ENCODE measurements at places on chromosomes 2 and 18.

DNA sequence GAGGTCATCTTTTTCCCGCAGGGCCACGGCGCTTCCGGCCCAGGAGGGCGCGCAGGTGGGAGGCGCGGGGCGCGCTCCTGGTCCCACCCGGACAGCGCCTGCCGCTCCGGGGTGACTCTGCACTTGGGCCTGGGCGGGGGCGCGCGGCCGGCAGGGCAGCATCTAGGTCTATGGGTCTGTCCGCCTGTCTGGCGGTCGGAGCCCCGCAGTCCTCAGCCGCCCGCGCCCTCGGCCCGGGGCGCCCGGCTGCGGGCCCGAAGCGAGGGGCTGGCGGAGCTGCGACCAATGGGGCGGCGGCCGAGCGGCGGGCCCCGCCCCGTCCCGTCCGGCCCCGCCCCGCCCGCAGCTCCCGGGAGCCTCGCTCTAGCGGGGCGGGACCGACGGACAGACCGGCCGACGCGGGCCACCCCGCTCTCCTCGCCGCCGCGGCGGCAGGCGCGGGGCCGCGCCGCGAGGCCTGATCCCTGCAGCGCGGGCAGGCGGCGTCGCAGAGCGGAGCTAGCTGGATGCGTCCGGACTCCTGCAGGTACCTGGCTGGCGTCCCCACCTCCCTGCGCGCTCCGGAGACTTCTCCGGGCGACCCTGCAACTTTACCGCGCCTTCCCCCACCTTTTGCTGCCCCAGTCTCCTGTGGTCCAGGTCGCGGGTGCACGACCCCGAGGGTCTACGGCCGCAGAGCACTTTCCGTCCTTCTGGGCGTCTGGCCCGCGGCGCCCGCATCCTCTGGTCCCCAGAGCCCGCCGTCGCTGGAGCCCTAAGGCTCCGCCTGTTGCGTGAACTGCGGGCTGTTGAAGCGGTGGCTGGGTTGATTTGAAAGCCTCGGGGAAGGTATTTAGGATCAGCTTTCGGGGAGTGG is at the start of gene KCNS3:
Gene KCNS3, plus strand, starts transcription at position 387 of the 856 bp plus-strand sequence. CDS start 52,342 bp downstream, outside the sequence.
- no peak for DNase-seq

- DNase-seq = no peak
Observed at GRCh38 chr2:172251231-172251630, 148.5 kb upstream of the DLX2 start.

DNA sequence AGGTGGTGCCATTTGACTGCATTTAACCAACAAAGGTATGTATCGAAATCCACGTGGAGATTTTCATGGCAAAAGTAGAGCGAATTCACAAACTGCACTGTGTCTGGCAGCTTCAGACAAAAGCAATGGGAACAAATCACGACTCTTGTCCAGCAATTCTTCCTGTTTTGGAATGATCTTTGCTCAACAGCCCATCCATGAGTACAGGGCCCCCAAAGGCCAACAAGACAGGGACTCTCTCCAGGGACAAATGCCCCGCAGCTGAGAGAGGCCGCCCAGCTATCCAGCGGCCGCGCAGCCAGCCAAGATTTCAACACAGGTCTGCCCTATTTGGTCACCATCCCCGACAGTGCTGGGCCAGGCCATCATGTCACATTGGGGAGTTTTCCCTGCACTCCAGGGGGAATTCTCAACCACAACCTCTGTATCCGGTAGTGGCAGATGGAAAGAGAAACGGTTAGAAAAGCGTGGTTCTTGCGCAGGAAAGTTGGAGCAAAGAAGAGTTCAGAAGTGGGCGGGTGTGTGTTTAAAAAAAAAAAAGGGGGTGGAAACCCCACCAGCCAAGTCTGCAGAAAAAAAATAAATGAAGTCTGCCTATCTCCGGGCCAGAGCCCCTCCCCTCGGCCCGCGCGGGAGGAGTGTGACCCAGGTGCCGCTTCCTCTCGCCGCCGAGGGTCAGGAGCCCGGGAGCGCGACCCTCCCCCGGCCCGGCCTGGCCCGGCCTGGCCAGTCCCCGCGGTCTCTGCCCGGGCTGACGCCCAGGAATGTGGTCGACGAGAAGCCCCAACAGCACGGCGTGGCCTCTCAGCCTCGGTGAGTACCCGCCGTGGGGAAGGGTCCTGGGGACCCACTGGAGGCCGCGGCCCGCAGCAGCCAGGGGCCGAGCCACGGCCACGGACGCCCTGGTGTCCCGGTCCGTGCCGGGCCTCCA is at the start of gene GYPC:
Gene GYPC, plus strand, starts transcription at position 659 of the 931 bp plus-strand sequence. Its CDS starts 106 bp downstream, at position 765.
- DNase-seq = no peak

GRCh38 chr18:21741312-21741561 is 645 bp downstream of the MIB1 start:
- no peak for DNase-seq

DNA sequence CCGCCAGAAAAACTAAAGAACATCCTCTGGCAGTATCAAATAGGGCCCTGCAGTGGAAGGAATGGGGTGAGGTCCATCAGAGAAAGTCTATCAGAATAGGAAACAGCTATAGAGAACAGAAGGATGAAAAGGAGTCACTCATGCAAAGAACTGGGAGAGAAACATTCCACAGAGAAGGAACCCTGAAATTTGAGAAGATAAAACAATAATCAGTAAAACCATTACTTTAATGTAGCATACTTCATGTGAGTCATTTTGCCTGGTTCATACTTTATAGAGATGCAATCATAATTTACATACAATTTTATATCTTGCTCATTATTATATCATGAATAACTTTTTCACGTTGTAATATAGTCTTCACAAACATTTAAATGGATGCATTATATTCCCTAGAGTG is 402.2 kb downstream of the NCKAP5 start:
- DNase-seq = no peak

GRCh38 chr18:8662560-8663255 is 42.6 kb upstream of the MTCL1 start:
- peak; percentile 87 for DNase-seq

DNA sequence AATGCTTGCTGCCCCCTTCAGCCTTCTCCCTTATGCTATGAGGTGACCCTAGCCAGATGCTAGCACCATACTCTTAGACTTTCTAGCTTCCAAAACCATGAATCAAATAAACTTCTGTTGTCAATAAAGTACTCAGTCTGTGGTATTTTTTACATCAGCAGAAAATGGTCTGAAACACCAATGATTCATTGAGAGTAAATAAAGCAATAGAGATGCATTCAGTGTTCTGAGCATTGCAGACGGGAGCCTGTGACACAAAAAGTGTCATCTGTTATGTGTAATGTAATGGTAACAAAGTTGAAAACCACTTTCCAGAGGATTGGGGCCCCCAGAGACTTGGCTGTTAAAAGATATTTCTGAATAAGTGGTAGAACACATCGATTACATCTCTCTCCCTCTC is 758.0 kb upstream of the NRXN1 start:
- DNase-seq = no peak

- no peak for DNase-seq
Observed at GRCh38 chr18:25621144-25621543, 269.2 kb upstream of the ZNF521 start.

DNA sequence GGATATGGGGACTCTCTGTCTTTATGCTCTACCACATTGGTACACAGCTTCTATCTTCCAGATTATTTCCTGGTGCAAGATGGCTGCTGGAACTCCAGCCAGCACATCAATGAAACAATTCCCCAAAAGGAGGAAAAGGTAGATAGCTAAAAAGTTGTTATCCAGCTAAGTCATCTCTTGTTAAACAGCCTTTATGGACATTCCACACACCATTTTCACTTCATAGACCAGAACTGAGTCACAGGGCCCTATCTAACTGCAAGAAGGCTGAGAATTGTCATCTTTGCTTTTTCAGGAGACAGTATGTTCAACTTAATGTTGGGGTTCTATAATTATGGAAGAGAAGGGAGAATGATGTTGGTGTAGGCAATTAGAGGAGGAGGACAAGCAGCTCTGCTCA is 133.3 kb upstream of the NOSTRIN start:
- no peak for DNase-seq

- no peak for DNase-seq
Observed at GRCh38 chr2:63257473-63257872, 206.8 kb downstream of the OTX1 start.

Measured in SHP77 treated with DMSO at 0.1 percent for 48 hours (cell line).